ENCODE measurements at places on chromosomes 4 and X.

- no peak for DNase-seq
Measured at GRCh38 chrX:4930426-4930825, 1217.0 kb upstream of the PRKX start.

DNA sequence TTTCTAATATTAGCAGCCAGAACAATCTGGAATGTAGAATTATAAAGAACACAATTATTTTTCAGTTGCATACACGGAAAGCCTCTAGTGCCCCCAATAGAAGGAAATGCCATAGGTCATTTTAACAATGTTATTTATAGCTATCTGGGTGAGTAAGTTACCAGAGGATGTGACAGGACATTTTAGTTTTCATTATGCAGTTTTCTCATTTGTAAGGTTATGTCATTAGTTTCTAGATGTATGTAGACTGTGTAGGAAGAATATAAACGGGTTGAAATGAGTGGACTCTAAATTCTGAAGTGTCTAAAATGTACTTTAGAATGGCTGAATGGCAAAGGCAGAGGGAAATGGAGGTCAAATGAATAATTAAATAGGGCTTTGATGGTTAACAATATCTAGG is 213.3 kb downstream of the DTHD1 start:
- DNase-seq = no peak

GRCh38 chr4:1187182-1187581 is 14.8 kb upstream of the SPON2 start:
- DNase-seq = peak; percentile 48

DNA sequence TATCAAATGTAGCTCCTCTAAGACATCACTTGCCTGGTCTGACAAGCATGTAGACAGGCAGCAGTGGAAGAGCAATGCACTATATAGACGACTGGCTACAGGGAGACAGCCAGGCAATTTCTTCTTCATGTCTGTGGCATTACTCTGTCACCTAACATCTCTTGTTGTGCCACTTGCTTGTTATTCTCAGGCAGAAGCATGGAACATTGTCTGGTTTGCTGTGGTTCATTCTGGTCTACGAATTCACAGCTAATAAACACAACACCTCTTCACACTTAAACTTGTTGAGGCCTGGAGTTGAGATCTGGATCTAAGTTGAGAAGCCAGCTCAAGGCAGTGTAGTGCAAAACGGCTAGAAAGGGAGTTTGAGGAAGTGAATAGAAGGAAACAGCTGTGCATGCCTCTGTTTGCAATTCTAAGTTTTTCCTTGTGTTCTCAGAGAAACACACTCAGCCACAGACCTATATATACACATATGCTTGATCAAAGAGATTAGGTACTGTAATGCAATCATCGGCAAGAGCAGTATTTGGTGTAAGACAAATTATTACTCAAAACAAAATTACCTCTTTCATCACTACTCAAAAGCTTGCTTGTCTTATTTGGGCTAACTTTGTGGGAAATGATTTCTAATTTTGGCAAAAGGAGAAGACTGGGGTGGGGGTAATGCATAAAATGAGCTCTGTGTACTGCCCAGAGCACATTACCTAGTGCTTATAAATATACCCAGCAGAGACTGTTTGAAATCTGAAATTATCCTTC is 243.8 kb downstream of the PPP3CA start:
- DNase-seq = peak; percentile 47

Measured in activated CD4-positive, alpha-beta T cell treated with anti-CD3 and anti-CD28 coated beads, Interleukin-2, Interleukin-6, amounts not matched to agents 100 ng/mL and 50 ng/mL, durations not matched to agents 16 hours and 8 hours (primary cell).